ENCODE measurements at places on chromosomes 16 and 17.

DNA sequence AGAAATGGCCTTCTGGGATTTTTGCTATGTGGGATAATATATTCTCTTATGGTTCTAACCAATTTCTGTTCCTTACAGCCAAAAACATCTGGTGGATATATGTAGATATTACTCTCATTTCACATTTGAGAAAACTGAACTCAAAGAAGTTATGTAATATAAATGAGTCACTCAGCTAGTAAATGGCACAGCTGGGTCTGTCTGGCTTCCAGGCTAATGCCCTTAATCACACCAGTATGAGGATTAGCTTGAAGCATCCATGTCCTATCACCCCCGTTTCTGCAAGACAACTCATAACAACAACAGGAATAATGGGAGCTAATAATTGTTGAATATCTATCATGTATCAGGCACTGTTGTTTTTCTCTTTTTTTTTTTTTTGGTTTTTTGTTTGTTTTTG is 34.4 kb upstream of the USP7 start:
- peak; percentile 77 for DNase-seq

GRCh38 chr17:14699574-14700185 is 398.8 kb downstream of the HS3ST3B1 start:
- DNase-seq: no peak

- DNase-seq: no peak
These were observed 6.0 kb downstream of the ADAP2 start for GRCh38 chr17:30927756-30928155.

- no peak for DNase-seq
These were observed 200.5 kb downstream of the ZFHX3 start for GRCh38 chr16:72847187-72848027.
